ENCODE measurements at places on chromosomes 2 and 18.

DNA sequence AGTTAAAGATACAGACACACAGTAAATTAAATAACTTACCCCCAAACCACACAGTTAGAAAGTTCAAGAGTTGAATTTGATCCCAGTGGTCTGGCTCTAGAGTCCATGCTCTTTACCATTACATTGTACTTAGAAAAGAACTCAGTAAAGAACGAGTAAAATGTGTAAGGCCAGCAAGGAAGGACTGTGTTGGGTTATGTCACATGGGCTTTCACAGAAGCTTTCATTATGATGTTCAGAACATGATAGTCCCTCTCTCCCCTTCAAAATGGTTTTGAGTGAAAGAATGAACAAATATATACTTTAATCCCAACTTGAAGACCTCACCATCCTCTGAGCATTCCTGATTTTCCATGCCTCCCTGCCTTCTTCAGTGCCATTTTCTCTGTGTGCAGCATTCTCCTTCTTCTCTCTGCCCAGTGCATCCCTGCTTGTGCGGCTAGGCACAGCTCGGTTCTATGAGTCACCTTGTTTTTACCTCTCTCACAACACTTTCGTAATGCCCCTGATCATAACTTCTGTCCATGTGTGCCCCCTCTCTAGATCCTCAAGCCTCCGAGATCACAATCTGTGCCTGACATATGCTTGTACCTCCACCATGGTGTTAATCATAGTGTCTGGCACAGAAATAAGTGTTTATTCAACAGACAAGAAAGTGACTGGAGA, 22.0 kb downstream of the RASGRP3 start:
- DNase-seq, result no peak

DNA sequence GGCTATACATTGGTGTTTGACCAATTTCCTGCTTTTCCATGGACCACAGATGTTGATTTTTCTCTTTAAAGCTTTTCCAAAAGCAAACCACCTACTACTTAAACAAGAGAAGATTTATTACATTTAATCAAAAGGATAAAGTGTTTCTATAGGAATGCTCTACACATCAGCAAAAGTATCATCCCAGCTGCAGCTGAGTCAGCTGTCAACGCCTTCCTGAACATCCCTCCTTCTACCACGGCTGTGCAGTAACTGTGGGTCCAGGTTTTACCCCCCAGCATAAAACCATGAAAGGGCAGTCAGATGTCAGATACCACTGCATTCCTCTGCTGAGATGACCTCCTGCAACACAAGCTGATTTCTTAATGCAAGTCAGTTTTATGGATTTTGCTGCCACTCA, 524.5 kb upstream of the MEX3C start:
- no peak for DNase-seq

- DNase-seq, result no peak
These were observed 118.0 kb downstream of the MREG start for GRCh38 chr2:215895330-215895729.

GRCh38 chr2:15142069-15142689, 419.0 kb downstream of the NBAS start:
- DNase-seq, result peak; percentile 48

DNA sequence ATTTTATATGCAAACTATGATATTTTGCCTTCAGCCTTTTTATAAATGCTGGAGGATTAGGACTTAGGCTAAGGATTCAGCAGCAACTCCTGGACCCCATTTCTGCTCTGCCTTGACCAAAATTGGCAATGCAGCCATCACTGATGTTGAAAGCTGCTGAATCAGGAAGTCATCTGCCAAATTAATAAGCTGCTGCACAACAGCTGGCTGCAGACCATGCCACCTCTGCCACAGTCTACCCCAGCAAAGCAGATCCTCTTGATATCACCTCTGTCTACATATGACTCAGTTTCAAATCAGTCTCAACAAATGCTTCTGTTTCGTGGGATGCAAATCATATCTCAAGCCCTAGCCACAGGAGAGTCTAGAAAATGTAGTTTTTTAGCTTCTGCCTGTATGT, 7.1 kb upstream of the SOS1 start:
- DNase-seq, result peak; percentile 27

DNA sequence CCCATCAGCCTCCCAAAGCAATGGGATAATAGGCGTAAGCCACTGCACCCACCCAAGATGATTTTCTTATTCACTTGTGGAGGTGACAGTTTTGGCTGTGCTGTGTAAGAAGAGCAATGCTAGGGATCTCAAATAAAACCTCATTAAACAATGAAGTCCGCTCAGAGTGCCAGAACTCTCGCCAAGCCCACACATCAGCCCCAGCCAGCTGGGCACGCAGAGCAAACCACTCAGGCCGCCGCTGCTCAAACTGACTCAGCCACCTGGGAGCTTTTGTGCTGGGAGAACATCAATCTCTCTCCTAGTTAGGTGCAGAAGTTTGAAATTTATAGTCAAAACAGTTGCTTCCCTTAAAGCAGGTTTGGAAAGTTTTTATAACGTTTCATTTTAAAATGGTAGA, 47.6 kb downstream of the RNF152 start:
- DNase-seq, result no peak

GRCh38 chr2:54599914-54600313, 123.5 kb upstream of the EML6 start:
- DNase-seq, result no peak

DNA sequence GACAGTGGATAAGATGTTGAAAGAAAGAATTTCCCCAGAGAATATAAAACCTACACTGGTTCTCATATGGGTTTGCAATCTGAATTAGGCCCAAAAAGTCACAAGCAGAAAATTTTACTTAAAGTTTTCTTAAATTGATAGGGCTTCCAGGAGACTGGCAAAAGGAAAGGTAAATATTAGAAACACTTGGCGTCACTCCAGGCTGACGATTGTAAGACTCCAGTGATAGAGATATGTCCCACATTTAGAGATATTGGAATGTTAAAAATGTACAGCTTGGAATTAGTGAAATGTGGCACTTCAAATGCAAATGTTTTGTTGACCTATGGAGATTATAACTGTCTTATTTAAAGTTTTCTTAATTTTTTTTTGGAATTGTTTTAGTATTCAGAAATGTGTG, 14.0 kb downstream of the YIPF4 start:
- DNase-seq, result no peak

DNA sequence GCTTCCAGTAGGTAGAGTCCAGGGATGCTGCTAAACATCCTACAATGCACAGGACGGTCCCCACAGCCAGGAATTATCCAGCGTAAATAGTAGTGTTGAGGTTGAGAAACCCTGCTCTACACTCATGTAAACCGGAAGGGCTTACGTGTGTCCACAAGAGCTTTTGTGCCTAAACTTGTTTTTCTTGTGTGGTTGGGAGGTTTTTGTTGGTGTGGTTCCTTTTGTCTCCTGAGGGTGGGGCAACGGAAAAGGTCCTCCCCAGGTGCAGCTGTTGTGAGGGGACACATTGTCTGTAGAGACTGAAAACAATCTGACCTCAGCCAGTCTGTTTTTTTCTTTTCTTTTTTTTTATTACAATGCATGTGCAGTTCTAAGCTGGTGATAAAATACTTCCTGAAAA, 72.7 kb upstream of the MGAT5 start:
- DNase-seq, result peak; percentile 45

DNA sequence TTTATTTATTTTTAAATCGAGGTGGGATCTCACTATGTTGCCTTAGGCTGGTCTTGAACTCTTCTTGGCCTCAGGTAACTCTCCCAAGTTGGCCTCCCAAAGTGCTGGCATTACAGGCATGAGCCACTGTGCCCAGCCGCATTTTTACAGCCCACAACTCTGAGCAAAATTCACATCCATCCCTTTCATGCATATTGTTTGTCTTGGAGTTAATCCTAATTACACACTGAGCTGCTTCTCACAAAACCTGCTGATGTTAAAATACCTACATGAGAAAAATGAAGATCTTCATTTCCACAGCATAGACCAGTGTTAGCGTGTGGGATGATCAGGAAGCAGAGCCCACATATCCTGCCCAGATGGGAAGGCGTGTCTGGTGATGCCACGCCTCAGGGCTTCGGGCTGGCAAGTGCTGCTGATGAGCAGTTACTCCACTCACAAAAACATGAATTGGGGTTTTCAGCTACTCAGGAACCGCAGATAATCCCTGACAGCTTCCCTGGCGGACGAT, 14.6 kb downstream of the ITGB1BP1 start:
- no peak for DNase-seq

GRCh38 chr2:197251163-197251562, 59.4 kb downstream of the ANKRD44 start:
- DNase-seq, result no peak

DNA sequence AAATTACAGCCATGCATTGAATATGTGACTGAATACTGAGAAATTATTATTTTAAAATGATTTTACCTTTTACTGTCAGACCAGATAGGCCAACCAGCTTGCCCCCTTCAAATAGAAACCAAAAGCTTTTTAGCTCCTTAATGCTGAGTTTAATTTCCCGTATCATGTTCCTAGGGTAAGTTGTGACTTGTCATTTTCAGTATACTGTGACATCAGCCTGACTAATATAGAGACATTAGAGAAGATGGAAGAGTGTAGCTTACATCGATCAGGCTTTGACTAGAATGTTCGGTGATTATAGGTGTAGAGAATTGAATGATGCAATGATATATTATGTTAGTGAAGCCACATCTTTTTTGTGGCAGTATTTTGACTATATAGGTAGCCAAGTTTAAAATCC, 50.6 kb upstream of the ZEB2 start:
- no peak for DNase-seq

GRCh38 chr18:78770139-78770822, 209.3 kb upstream of the SALL3 start:
- DNase-seq, result no peak
